ENCODE measurements at places on chromosomes 5 and 9.

GRCh38 chr5:72241346-72242003 is 78.6 kb downstream of the MRPS27 start:
- DNase-seq, result no peak

DNA sequence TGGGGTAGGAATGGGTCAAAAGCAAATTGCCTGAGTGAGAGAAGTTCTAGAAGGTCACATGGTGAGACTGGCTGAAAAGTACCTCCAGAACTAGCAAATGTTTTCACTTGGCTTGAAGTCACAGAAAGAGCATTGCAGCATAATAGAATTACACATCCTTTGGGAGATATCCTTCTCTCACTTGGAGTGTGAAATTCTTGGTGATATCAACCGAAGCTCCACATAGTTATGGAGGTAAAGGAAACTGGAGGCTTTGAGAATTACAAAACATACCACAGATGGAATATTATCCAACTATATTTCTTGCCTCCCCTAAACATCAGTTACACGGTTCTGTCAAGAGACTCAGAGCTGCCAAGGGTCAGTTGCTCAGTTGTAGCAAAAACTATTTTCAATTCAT is 182.4 kb downstream of the SEMA5A start:
- DNase-seq, result no peak

DNA sequence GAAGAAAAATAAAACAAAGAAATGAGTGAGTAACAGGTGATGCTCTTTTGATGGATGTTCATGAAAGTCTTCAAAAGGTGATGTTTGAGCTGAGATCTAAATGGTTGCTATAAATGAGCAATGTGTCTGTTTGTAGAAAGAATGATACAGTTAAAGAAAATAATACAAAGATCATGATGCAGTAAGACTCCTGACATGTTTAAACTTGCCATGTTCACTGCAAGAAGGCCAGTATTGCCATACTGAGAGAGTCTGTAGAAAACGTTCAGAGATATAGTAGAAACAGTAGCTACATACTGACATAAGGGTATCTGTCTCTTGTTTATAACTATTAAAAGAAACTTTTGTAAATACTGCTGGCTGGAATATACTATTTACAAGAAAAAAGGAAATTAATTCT is 1609.2 kb upstream of the ACO1 start:
- no peak for DNase-seq

- no peak for DNase-seq
These were observed 16.6 kb downstream of the LHFPL2 start for GRCh38 chr5:78631931-78632330.

- DNase-seq, result no peak
These were observed 394.5 kb upstream of the IRX1 start for GRCh38 chr5:3201121-3201520.

DNA sequence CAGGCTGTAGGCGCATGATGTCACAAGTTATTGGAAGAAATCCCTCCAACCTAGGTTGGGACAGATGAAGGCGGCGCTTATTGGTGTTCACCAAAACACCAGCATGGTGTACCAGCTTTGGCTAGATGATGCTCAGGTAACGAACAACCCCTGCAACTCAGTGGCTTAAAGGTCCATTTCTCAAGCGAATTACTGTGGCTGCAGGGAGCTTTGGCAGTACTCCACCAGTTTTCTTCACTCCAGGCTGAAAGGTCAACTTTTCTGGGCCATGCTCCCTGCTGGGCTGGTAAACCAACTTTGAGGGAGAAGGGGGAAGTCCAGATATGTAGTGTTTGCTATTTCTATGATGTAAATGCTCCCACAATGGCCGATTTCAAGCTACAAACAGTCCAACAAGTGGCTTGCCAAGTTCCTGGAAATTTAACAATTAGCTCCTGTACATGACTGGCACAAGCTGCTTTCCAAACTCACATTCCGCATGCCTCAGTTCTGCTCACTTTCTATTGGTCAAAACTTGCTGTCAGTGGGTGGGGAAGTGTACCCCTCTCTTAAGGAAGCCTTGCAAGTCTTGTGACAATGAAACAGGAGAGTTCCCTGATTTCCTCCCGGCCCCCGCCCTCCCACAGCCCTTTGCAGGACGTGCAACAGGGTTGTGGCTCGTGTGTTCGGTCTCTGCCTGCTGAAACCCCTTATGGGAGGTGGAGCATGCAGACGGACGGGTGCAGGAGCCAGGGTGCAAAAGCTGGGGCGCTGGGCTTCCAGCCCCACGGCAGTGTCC is 588 bp upstream of the ZBED3 start:
- peak; percentile 40 for DNase-seq

DNA sequence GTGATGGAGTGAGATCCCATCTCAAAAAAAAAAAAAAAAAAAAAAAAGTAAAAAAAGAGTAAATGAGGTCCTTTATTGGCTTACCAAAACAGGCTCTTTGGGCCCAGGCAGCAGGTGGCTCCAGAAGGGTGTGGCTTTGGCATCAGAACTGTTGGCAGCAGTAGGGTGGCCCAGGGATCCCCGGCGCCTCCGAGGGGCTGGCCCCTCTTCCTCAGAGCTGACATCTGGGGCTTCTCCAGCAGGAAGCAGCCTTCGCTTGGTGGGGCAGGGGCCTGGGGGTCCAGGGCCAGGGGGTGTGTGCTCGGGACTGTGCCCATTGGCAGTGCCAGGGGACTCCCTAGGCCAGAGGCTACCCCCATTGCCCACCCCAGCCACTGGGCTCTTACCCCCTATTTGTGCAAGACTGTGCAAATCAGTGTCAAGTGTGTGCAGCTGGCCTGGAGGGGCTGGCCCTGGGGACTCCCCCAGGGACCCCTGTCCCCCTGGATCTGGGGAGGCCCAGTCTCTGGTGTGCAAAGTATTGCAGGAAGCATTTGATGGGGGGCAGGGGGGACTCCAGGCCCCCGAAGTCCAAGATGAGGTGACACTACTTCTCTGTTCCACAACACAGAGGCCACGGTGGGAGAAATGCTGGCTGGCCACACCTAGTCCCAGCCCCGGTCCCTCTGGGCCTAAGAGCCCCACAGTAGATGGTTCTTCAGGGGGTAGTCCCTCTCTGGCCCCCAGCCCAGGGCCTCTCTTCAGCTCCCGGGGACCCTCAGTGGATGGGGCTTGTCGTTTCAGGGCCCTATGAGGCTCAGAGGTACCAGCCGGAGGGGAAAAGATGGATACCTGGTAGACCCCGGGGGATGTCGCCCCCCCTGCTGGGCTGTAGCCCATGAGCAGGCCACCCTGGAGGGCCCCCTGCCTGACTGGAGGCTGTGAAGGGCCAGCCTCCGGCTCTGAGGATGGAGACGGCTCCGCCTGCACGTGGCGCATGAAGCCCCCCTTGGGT is 4.7 kb upstream of the STOML2 start:
- no peak for DNase-seq

DNA sequence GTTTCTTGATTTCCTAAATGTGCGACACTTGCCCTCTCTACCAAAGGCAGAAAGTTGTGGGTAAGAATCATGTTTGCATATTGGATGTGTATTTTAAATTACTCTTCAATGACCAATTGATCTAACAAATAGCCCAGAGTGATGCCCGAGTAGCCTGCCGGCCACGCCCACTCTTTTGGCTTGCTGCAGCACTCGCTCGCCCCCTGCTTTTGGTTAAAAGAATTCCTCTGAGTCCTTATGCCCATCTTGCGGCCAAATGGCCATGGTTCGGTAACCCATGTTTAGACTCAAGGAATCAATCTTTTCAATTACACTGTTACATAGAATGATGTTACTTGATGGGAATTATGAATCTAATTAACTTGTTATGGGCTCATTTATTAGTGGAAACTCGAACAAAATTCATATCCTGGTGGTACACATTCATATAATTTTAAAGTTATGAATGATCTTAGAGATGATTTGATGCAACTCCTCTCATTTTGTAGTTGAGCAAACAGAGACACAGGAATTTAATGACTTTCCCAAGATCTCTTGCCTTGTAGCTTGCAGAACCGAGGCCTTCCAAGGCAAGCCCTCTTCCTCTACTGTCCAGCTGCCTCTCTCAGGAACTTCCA is 36.5 kb downstream of the PPIC start:
- peak; percentile 56 for DNase-seq

DNA sequence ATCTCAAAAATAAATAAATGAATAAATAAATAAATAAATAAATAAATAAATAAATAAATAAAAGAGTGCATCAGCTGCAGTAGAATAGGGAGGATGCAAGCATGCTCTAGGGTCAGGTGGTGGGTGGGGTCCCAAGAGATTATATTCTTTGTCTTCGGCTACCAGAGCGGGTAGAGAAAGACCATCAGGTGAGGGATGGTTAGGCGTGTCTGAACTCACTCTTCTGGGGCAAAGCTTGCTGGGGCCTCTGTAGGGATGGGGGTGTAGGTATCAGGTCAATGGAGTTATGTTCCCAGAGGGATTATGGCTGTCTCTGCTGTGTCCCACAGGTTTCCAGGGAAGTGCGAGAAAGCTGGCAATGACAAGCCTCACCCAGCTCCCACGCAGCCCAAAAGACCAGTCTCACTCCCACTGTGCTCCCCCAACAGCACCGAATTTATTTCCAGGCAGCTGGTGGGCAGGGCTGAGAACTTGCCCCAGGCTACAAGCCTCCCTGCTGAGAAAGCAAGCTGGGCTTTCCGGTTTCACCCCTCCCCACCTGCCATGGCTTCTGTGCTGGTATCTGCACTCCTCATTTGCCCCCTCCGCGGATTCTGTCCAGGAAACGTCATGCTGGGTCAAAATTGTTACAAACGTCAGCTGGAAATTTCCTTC is 180.8 kb downstream of the LURAP1L start:
- peak; percentile 30 for DNase-seq
